ENCODE measurements at places on chromosomes 7 and 10.
A peak's percentile ranks its signal among the peaks of the same experiment; 100 is the strongest.

DNA sequence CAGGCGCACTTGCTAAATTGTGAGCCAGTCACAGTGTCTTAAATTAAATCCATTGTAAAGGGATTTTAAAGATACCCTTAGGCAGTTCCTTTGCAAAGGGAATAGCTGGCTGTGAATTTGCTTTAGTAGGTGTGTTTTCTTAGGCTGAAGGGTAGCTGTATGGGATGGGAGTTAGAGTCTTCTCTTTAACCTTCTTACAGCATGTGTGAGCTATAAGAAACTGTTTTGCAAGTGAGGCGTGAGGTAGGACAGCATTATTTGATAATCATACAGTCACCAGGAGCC is 5.2 kb downstream of the EEPD1 start:
- no peaks in the 10 kb centered on the region for H3K27me3 ChIP-seq
- H3K27ac ChIP-seq: peak overlapping the region; percentile 21
- H3K4me1 ChIP-seq: peaks cover 81% of the 10 kb centered on the region
- no peak for DNase-seq
- peaks cover 59% of the 10 kb centered on the region for H3K36me3 ChIP-seq

- H3K36me3 ChIP-seq: no peaks in the 10 kb centered on the region
- no peak overlapping the region for H3K4me3 ChIP-seq
- no peak for DNase-seq
- H3K27ac ChIP-seq: no peak overlapping the region
Measured at GRCh38 chr7:69795932-69796331, 197.7 kb downstream of the AUTS2 start.

DNA sequence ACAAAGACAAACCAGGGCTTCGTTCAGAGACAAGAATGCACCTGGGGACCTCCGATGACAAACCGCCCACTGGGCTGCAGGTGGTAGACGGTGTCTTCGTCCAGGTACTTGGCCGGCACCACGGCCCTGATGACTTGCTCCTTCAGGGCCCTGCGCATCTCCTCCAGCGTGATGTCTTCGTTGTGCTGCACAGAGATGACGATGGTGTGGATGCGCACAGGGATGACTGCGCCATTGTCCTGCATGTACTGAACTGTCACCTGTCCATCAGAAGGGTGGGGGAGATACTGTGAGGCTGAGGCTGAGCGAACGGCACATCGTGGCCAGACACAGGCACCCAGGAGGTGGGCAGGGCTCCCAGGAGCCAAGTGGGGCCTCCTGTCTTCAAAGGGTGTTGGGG is 13.1 kb downstream of the MAT1A start:
- no peak overlapping the region for H3K27ac ChIP-seq
- H3K27me3 ChIP-seq: no peaks in the 10 kb centered on the region
- DNase-seq: no peak
- no peaks in the 10 kb centered on the region for H3K36me3 ChIP-seq
- no peak overlapping the region for H3K4me3 ChIP-seq

DNA sequence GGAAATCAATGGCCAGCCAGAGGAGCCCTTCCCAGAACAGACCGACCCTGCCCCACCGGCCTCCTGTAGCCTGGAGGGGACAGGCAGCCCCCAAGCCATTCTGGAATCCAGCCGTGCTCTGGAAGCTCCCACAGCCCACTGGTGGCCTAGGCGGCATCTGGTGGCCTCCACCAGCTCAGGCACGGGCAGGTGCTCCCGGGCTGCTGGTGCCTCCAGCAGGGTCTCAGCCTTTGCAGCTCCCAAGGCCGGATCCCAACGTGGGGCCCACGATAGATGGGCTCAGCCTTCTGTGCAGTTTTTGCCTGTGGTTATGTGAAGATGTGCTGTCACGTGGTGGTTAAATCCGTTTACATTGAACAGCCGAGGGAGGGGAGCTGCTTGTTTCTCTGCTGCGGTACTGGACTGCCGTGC is 44.4 kb downstream of the JAKMIP3 start:
- H3K27me3 ChIP-seq: no peaks in the 10 kb centered on the region
- no peak overlapping the region for H3K4me3 ChIP-seq
- no peak for DNase-seq

- DNase-seq: peak; percentile 88
- peaks cover 30% of the 10 kb centered on the region for H3K36me3 ChIP-seq
- H3K27ac ChIP-seq: peak within 1 kb of the TSS; percentile 79
- peak within 1 kb of the TSS; percentile 87 for H3K4me3 ChIP-seq
- H3K4me1 ChIP-seq: peaks cover 48% of the 10 kb centered on the region
- no peaks in the 10 kb centered on the region for H3K27me3 ChIP-seq
Measured at GRCh38 chr7:22356701-22357310, at the start of gene RAPGEF5. Gene RAPGEF5 (minus strand): TSS chr7:22357154. CDS start chr7:22357060, 94 bp downstream.

- DNase-seq: no peak
- no peaks in the 10 kb centered on the region for H3K27me3 ChIP-seq
- H3K4me3 ChIP-seq: no peak overlapping the region
- H3K4me1 ChIP-seq: no peaks in the 10 kb centered on the region
- H3K36me3 ChIP-seq: no peaks in the 10 kb centered on the region
Measured at GRCh38 chr7:39536951-39537350, 29.3 kb upstream of the YAE1 start.

DNA sequence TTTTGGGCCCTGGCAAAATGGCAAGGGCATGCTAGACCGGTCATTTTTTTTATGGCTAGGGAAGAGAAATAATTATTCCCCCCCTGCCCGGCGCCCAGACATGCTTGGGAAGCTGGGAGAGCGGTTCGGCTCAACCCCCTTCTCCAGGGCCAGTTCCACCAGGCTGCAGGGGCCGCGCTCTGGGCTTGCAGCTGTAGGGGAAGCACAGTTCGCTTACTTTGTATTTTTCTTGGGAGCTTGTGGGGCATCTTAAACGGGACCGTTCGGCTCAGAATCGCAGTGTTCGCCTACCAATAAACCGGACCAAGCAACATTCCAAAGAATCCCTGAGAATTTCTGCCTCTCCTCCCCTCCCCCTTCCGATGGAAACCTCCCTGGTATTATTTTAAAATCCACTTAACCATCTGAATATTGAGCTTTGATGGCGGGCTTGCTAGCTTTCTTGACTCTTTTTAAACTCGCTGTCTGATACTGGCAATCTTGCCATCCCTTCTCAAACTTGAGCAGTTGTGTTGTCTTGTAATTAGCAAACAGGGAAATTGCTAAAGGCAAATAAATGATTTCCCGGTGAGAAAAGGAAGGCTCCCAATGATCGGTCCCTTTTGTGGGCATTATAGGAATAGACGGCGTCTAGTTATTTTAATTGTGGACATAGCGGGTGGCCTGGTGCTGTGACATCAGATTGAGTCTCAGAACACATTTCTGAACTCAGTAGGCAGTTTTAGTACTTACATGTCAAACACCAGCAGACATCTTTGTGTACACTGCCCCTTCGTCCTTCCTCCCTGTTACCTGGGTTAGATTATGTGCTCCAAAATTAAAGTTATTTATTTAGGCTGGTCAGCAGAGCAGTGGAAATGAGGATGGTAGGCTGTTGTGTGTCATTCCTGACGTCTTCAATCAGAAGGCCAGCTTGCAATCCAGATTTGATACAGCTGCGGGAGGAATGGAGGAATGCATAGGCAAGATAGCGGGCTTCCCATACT is 3.4 kb downstream of the TCF7L2 start:
- no peak overlapping the region for H3K27ac ChIP-seq
- H3K4me1 ChIP-seq: peaks cover 3% of the 10 kb centered on the region
- no peak for DNase-seq

DNA sequence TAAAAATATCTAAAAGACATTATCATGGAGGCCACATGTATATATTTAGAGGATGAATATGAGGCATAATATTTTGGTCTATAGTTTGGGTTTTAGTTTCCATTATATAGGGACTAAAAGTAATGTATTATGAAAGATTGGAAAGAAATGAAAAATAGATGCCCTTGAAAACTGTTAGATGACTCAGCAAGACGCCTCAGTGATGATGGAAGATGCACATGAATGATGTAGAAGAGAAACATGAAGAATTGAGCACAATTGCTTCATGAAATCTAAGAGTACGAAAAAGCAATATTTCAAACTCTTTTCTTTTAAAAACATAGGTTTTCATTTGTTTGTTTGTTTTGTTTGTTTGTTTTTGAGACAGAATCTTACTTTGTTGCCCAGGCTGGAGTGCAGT is 89.8 kb downstream of the ARL4A start:
- H3K27ac ChIP-seq: no peak overlapping the region
- no peaks in the 10 kb centered on the region for H3K4me1 ChIP-seq
- no peak overlapping the region for H3K4me3 ChIP-seq
- no peaks in the 10 kb centered on the region for H3K36me3 ChIP-seq
- DNase-seq: no peak

GRCh38 chr10:4351723-4352413 is 474.1 kb upstream of the AKR1E2 start:
- no peak overlapping the region for H3K27ac ChIP-seq
- DNase-seq: no peak
- no peak overlapping the region for H3K4me3 ChIP-seq
- no peaks in the 10 kb centered on the region for H3K4me1 ChIP-seq

- no peak overlapping the region for H3K27ac ChIP-seq
- DNase-seq: no peak
- H3K36me3 ChIP-seq: no peaks in the 10 kb centered on the region
Measured at GRCh38 chr10:43318976-43319960, 52.2 kb upstream of the FXYD4 start.

GRCh38 chr10:116743266-116744064 is 1.1 kb upstream of the HSPA12A start:
- H3K27ac ChIP-seq: no peak overlapping the region
- H3K4me1 ChIP-seq: no peaks in the 10 kb centered on the region
- H3K27me3 ChIP-seq: no peaks in the 10 kb centered on the region
- no peak for DNase-seq
- no peaks in the 10 kb centered on the region for H3K36me3 ChIP-seq

GRCh38 chr7:76121044-76121443 is 73.1 kb downstream of the MDH2 start:
- DNase-seq: no peak
- peaks cover 7% of the 10 kb centered on the region for H3K4me1 ChIP-seq
- H3K36me3 ChIP-seq: no peaks in the 10 kb centered on the region

- H3K27ac ChIP-seq: no peak overlapping the region
- no peaks in the 10 kb centered on the region for H3K36me3 ChIP-seq
- H3K27me3 ChIP-seq: no peaks in the 10 kb centered on the region
- H3K4me1 ChIP-seq: 0 out of 2 replicates have a peak, but pooled peaks cover 3% of the 10 kb centered on the region
- no peak for DNase-seq
Measured at GRCh38 chr7:38207843-38208242, 29.8 kb downstream of the STARD3NL start.

- no peak overlapping the region for H3K4me3 ChIP-seq
- no peaks in the 10 kb centered on the region for H3K36me3 ChIP-seq
- no peak overlapping the region for H3K27ac ChIP-seq
- no peaks in the 10 kb centered on the region for H3K27me3 ChIP-seq
Measured at GRCh38 chr10:78952686-78953085, 116.1 kb upstream of the ZMIZ1 start.

DNA sequence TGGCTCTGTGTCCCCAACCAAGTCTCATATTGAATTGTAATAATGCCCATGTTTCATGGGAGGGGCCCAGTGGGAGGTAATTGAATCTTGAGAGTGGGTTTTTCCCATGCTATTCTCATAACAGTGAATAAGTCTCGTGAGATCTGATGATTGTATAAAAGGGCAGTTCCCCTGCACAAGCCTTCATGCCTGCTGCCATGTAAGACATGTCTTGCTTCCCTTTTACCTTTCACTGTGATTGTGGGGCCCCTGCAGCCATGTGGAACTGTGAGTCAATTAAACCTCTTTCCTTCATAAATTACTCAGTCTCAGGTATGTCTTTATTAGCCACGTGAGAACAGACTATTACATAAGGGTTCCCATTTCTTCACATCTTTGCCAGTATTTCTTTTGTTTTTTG is 97.1 kb upstream of the CPXM2 start:
- H3K4me3 ChIP-seq: no peak overlapping the region
- DNase-seq: no peak
- H3K27ac ChIP-seq: no peak overlapping the region
- no peaks in the 10 kb centered on the region for H3K27me3 ChIP-seq
- H3K36me3 ChIP-seq: no peaks in the 10 kb centered on the region

DNA sequence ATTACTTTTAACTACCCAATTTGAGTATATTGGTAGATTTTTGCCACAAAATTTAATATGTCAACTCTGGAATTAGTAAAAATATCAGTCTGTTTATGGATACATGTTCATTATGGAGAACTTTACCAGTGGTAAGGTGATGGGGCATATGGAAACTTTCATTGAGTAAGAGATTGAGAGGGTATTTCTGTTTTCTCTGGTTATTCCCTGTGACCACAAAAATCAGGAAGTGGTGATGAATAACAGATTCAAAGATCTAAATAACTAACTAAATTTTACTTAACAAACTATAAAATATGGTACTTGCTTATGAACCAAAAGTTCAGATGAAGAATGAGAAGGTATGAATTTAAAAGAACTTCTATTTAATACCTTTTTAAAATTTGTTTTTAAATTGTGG is 22.1 kb upstream of the STEAP4 start:
- no peaks in the 10 kb centered on the region for H3K27me3 ChIP-seq
- H3K36me3 ChIP-seq: no peaks in the 10 kb centered on the region
- no peak overlapping the region for H3K27ac ChIP-seq
- no peak overlapping the region for H3K4me3 ChIP-seq
- no peaks in the 10 kb centered on the region for H3K4me1 ChIP-seq

- H3K4me3 ChIP-seq: no peak overlapping the region
- no peaks in the 10 kb centered on the region for H3K27me3 ChIP-seq
- no peaks in the 10 kb centered on the region for H3K36me3 ChIP-seq
- no peak overlapping the region for H3K27ac ChIP-seq
- no peaks in the 10 kb centered on the region for H3K4me1 ChIP-seq
- no peak for DNase-seq
Measured at GRCh38 chr7:82507976-82508677, 64.5 kb upstream of the CACNA2D1 start.

- H3K27me3 ChIP-seq: no peaks in the 10 kb centered on the region
- H3K27ac ChIP-seq: no peak overlapping the region
- no peak overlapping the region for H3K4me3 ChIP-seq
- H3K36me3 ChIP-seq: no peaks in the 10 kb centered on the region
Measured at GRCh38 chr7:87310790-87311419, 34.6 kb upstream of the CROT start.

- H3K4me1 ChIP-seq: no peaks in the 10 kb centered on the region
- no peaks in the 10 kb centered on the region for H3K27me3 ChIP-seq
- H3K36me3 ChIP-seq: no peaks in the 10 kb centered on the region
- no peak overlapping the region for H3K27ac ChIP-seq
Measured at GRCh38 chr10:130300608-130301020, 164.4 kb downstream of the GLRX3 start.

DNA sequence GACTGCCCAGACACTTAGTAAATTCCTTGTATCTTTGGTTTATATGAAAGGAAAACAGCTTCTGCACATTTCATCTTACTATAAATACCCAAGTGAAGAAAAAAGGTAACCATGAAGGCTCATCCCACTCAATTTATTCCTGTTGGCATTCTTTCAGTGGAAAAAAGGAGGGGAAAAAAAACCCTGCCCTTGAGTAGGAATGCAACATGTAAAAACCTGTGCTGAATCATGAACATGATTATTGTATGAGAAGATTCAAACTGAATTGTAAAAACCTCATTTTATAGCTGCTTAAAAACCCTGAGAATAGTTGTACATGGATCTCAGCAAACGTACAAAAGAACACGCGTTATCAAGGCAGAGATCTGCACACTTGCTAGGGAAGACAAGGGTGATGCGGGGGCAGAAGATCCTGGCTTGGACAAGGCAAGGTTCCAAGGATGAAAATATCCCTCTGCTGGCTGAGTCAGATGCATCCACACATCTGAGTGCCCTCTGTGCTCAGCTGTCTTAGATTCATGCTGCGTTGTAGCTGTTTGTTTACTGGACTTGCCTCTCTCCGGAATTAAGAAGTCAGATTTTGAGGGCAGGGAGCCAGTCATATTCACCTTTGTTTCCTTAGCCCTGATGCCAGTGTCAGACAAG is 658.2 kb downstream of the PARD3 start:
- H3K36me3 ChIP-seq: no peaks in the 10 kb centered on the region
- H3K4me1 ChIP-seq: no peaks in the 10 kb centered on the region
- H3K27me3 ChIP-seq: no peaks in the 10 kb centered on the region
- H3K27ac ChIP-seq: no peak overlapping the region
- no peak overlapping the region for H3K4me3 ChIP-seq
